ENCODE measurements at places on chromosomes 12 and 14.

DNA sequence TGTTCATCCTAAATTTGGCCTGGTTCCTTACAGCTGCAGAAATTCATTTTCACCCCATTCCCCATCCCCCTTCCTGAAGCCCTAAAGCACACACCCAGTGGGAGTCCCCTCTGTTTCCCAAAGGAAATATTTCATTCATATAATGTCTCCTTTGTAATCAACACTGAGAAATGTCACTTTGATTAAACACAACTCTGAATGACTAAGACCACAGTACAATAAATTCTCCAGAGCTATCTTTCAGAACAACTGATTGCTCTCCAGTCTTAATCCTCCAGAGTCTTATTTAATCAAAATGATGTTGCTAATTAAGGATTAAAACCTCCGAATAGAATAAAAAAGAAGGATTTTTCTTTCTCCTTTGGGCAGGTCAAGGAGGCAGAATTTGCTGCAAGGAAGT lies 6.4 kb downstream of the SLC15A5 start:
- no peak for DNase-seq

DNA sequence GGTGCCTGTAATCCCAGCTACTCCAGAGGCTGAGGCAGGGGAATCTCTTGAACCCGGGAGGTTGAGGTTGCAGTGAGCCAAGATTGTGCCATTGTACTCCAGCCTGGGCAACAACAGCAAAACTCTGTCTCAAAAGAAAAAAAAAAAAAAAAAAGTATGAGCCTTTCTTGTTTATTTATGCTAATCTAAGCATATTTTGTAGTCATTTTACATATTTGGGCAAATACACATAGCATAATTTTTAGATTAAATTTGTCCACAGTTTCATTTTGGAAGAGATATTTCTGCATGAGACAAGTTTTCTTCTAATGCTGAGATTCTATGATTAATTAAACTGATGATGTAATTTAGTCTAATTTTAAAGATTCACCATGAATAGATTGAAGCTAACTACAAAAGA lies 494.4 kb downstream of the TMTC2 start:
- DNase-seq = no peak

DNA sequence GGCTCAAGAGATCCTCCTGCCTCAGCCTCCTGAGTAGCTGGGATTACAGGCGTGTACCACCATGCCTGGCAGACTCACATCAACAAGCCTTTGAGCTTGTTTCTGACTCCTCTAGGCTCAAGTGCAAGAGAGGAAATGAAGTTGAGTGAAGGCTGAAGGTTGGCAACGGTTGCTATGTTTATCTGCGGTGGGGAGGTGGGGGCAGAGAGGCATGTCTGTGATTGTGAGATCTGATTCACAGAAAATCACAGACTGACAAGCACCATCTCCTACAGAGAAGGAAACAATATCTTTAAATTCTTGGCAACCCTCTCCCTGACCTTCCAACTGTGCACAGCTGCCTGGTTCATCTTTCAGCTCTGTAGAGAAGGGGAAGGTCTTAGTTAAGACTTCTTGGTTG lies 22.1 kb upstream of the NINJ2 start:
- DNase-seq = peak; percentile 89

- DNase-seq = no peak
These were observed 47.6 kb upstream of the OVCH1 start for GRCh38 chr12:29545102-29545467.

DNA sequence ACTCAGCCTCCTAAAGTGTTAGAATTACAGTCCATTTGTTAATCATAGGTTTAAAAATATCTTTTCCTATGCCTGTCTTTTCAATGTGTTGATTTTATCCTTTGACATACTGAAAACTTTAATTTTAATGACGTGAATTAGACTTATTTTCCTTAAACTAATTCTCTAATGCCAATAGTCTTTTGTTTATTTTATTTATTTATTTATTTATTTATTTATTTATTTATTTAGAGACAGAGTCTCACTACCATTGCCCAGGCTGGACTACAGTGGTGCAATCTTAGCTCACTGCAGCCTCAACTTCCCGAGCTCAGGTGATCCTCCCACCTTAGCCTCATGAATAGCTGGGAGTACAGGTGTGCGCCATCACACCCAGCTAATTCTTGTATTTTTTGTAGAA lies 694.5 kb downstream of the TRHDE start:
- DNase-seq = no peak

- no peak for DNase-seq
These were observed 14.5 kb upstream of the IL22 start for GRCh38 chr12:68267892-68268396.

DNA sequence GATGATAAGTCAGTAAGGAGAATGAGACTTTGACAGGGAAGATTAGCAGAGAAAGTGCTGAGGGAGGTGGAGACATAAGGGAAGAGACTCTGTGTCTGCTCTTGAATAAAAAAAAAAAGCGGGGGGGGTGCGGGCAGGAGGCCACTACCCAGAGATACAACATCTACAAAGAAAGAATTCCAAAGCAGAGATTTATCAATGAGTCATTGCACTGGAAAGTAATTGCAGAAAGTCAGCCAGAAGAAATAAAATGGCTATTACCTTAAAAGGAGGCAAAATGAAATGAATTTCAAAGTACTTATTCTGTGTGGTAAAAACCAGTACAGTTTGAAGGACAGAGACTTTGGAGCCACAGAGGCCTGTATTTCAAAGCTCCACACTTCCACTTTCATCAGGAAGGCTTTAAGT lies 267.1 kb upstream of the PRKD1 start:
- DNase-seq = no peak

GRCh38 chr14:69485315-69485660 lies 760 bp downstream of the PLEKHD1 start:
- no peak for DNase-seq

DNA sequence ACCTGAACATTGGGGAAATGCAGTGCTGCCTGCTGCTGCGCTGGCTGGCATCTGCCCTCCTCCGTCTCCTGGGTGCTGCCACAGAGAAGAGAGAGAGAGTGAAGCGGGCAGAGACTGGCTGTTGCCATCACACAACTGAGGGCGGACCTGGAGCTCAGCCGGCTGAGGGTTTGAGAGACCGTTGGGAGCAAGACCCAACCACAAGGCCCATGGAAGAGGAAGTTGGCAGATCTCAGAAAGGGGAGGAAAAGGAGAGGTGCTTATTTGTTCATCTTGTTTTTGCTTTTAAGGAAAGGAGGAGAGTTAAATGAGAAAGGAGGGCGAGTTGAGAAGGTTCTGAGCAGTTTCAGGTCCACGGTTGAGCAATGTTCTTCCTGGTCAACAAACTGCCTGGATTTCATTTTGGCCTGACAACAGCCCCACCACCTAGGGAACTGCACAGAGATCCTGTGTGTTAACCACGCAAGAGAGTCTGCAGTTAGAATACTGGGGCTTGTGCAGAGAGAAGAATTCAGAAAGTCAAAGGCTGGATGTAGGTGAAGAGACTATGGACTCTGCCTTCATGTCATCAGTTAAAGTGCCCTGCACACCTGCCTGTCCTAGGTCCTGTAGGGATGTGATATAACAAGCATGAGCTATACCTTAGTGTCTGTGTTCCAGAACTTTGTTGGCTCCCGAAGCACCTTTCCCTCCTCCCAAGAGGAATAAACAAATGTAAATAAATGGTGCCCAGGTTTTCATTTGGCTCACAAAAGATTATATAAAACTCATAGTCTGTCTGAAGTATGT lies 124.6 kb downstream of the ETV6 start:
- no peak for DNase-seq

- DNase-seq = no peak
These were observed 48.2 kb downstream of the KIF26A start for GRCh38 chr14:104186575-104186974.

DNA sequence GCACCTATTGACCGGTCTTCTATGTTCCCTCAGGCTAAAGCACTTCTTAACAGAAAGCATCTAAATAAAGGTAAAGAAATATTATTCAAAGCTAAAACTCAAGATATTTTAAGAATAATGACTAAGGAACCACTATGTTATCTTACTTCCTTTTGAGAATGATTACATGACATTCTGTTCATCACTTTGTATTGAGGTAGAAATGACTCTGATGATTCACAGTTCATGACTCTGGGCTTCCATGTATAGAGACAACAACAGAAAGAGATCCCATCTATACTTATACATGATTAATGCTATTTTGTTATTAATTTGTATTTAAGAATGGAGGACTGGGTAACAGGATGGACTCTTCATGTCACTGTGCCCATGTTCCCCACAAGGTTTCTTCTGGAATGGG lies 218.3 kb upstream of the OR4E1 start:
- no peak for DNase-seq

GRCh38 chr14:105384041-105384557 lies 14.2 kb upstream of the TEX22 start:
- DNase-seq = no peak

- DNase-seq = no peak
These were observed 387.8 kb downstream of the AEBP2 start for GRCh38 chr12:19826980-19827550.

DNA sequence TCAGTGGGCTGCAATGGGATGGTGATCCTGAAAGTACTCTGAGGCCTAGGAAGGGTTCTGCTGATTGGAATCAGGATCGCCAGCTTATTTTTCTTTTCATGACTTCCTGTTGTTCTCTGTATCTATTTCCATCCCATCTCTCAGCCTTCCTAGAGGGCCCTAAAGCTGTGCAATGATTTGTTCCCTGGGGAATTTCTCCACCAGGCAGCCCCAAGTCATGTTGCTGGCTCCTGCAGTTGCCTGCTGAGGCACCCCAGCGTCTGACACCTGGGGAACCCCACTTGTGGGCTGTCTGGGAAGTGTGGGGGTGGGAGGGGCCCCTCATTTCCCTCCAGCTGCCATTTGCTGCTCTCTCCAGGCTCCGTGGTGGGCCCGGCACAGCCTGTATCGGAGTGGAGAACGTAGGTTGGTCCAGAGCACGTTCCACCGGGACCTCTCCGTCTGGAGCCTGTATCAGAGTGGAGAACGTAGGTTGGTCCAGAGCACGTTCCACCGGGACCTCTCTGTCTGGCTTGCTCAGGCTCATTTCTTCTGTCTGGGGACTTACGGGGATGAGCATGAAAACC lies 138.3 kb downstream of the TSPAN9 start:
- no peak for DNase-seq

DNA sequence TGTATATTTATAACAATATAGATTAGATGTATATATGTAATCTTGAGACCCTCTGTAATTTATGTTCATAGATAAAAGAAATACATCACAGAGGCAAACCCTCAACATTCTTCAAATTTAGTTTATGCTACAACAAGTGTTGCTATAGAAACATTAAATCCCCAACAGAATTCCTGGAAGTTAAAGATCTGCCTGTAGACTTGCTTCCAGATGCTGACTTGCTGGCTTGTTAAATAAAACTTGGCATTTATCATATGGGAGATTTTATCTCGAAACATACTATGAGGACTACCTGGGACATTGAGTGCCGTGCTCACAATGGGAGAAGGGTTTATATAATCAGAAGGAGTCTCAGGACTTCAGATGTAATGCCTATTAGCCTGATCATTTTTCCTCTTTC lies 136.3 kb upstream of the PLXNC1 start:
- DNase-seq = no peak

DNA sequence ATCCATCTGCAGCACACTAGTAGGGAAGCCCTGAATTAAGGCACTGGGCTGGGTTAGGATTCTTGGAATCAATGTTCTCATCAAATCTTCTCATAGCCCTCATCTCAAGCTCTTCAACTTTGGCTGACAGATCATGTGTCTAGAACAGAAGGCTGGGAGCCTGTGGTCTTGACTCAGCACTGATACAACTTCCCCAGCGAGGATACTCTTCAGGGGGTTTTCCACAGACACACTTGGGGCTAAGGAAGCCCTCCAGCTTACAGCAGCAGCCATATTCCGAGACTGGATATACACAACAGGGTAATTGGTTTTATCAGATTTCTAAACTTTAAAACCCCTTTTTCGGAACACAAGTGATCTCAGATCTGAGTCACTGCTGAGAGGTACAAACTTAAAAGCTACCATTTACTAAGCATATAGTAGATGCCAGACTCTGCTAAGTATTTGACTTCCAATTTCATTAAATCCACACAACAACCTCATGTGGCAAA lies 3.5 kb downstream of the FMNL3 start:
- DNase-seq = peak; percentile 75

- DNase-seq = no peak
These were observed 67.8 kb downstream of the FLRT2 start for GRCh38 chr14:85597701-85598100.

- peak; percentile 33 for DNase-seq
These were observed 890 bp downstream of the AVPR1A start for GRCh38 chr12:63149909-63150712.

DNA sequence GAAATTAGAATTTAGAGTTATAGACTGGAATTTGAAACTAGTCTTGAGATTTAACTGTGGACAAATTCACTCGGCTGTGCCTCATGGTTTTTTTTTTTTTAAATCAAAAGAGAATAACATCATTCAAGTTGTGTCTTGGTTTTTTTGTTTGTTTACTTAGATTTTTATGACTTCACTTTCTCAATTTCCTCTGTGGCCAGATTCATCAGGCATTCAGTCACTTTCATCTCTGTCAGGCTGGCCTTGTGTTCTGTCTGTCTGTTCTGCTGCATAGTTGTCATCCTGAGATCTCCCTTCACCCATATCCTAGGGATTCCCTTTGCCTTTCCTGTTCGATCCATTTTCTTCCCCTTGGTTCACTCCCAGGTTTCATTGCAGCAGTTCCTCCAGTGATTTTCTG lies 10.0 kb downstream of the MARK3 start:
- DNase-seq = no peak

- DNase-seq = no peak
These were observed 96.3 kb downstream of the GALC start for GRCh38 chr14:87896393-87897380.

DNA sequence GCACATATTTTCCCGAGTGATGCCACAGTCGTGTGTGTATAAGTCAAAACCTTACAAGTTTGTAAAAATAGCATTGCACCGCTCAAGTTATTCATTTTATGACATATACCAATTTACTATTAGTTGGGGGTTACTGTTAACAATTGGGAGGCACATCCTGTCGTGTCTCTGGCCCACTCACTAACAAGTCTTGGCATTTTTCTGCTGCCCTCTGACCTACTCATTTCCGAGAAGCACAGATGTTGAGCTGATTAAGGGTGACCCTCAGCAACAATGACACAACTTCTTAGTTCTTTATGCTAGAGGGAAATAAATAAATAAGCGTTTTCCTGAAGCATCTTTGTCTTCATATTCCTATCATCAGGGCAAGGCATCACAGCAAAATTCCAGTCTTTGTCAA lies 6.8 kb upstream of the ATG14 start:
- DNase-seq = no peak

GRCh38 chr14:81485781-81486180 lies 47.9 kb downstream of the SEL1L start:
- DNase-seq = no peak

DNA sequence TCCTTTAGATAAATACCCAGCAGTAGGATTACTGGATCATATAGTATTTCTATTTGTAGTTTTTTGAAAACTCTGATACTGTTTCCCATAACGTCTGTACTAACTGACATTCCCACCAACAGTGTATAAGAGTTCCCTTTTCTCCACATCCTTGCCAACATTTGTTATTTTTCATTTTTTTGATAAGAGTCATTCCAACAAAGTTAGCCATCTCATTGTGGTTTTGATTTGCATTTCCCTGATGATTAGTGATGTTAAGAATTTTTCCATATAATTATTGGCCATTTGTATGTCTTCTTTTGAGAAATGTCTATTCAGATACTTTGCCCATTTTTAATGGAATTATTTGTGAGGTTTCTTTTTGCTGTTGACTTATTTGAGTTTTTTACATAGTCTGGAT lies 486.0 kb downstream of the FLRT2 start:
- no peak for DNase-seq

- DNase-seq = no peak
These were observed 37.9 kb downstream of the WDR89 start for GRCh38 chr14:63603749-63604277.

- no peak for DNase-seq
These were observed 211.3 kb downstream of the ESR2 start for GRCh38 chr14:64082837-64083236.

- no peak for DNase-seq
These were observed 40.6 kb upstream of the RPH3A start for GRCh38 chr12:112750971-112751370.
